ENCODE measurements at places on chromosomes 13 and 19.

DNA sequence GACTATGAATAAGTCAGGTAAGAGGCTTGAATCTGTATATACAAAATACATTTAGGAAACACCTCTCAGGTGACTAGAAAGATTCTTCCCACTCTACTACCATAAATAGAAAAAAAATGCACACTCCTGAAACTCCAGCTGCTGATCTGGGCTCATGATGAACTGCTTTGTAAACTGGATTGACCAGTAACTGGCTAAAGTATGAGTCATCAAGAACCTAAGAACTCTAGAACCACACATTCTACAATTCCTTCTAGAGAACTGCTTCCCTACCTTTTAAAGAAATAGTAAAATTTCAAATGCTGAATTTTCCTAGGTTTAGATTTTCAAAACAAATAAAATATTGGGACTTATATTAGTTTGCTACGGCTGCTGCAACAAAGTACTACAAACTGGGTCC lies 55.2 kb downstream of the ELF1 start:
- DNase-seq: no peak

- peak; percentile 56 for DNase-seq
Measured at GRCh38 chr19:30649934-30650614, 277.9 kb downstream of the ZNF536 start.

DNA sequence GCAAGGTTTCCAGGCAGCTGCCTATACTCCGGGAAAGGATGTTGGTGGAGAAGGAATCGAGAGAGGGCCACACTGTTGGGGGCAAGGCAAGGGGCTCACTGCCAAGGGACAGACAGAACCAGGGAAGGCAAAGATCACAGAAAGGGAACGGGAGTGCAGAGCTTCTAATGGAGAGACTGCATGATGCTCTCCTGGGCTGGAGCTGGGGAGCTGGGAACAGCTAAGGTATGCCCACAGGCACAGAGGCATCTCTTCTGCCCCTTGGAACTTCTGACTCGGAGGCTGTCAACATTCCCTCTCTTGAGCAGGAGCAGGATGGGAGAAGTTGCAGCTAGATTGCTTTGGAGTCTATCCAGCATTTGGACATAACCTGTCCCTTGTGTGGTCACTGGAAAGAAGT lies 22.4 kb upstream of the FFAR2 start:
- DNase-seq: no peak

DNA sequence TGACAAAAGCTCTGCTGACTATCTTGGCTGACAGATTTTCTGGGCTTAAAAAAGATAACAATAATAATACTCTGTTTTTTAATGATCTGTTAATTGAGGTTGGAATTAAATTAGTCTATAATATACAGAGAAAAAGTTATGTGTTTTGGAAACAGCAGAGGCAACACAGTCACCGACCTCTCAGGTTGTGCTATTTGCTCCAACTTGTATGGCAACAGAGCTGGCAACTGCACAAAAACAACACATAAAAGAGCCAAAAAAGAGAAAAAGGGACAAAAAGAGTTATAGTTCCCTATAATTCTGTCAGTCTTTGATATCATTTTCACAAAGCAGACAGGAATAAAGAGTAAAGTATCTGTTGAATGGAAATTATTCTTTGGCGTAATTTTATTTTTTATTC lies 102.3 kb upstream of the POSTN start:
- no peak for DNase-seq

DNA sequence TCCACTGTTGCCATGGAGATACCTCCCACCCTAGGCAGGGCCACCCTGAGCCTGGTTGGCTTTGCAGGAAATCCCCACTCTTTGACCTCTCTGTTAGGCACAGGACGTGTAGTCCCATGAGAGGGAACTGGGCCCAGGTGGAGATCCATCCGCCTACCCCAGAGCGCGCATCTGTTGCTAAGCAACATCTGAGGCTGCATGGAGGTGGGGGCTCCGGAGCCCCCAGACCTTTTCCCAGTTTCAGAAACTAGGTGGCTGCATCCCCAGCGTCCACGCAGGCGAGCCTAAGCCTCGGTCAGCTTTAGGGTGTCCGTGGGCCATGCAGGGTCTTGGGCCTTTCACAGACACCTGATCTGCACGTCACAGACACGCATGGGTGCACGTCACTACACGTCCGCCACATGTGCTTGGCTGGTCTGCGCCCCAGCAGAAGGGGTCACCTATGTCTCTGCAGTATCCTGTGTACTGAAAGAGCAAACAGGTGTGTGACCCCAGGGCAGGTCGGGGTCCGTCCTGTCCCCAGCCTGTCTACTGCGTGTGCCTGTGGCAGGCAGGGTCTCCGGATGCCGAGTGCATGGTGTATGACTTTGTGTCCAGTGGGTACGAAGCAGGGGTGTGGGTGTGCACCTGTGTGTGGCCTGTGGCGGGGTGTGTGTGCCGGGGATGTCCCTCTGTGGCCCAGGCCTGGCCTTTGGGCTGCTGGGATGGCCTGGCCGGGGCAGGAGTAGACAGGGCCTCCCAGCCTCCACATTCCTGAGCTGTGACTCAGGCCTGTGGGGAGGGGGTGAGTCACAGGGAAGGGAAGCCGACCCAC lies 4.1 kb upstream of the CIRBP start:
- no peak for DNase-seq

DNA sequence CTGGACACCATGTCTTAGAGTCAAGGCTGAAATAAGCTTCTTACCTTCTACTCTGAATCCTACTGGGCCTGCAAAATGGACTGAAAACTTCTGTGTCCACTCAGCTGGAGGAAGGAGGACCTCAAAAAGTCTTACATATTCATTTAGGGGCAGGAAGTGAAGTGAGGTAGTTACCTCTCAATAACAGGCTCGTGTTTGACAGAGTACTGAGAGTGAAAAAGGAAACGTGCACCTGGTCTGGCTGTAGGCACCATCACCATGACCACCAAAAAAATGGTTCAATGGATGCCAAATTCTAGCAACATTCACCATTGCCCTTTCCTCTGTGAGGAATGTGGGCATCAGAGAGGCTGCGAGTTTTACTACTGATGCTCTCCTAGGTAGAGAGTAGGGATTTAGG lies 176.2 kb downstream of the RFC3 start:
- no peak for DNase-seq

DNA sequence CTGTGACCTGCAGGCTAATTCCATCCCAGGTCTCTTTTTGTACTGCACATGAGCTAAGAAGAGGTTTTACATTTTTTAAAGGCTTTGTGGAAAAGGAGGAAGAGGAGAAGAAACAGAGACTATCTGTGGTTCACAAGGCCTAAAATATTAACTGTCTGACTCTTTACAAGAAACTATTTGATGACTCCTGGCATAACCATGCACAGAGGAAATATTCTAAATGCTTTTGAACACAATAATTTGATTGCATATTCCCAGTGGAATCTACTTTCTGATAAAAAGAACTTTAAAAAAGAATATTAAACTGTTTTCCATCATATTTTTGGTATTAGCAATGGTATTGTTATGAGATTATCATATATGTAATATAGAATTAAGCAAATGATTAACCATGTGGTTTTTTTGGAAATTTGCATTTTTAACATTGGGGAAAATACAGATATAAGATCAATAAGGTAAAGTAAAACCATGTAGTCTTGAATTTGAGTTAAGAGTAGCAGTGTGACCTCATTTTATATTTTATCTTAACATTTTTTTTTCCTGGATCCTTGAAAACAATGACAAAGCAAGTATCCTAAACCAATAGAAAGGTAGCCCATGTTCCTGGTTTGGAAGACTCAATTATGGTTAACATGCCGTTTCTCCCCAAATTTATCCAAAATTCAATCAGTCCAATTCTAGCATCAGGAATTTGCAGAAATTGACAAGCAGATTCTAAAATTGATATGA lies 251.0 kb downstream of the UQCRFS1 start:
- no peak for DNase-seq

DNA sequence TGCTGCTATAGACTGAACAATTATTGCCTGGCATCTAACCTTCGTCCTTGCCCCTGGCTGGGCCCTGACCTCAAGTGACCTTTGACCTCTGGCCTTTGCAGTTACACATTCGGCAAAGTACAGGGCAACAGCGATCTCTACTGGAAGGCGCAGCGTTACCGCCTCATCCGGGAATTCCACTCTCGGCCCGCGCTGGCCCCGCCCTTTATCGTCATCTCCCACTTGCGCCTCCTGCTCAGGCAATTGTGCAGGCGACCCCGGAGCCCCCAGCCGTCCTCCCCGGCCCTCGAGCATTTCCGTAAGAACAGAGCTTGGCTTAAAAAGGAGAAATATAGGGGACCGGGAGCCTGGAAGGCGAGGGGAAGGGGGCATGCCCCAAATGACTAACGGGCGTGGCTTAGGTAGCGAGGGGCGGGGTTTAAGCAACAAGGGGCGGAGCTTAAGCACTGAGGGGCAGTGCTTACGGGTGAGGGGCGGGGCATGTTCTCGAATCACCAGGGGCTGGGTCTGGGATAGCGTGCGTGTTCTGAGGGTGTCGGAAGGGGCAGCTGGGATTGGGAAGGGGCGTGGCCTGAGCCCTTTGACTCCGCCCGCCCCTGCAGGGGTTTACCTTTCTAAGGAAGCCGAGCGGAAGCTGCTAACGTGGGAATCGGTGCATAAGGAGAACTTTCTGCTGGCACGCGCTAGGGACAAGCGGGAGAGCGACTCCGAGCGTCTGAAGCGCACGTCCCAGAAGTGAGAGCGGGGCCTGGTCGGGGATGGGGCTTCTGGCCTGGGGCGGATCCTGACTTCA lies 52.7 kb downstream of the TRPM4 start:
- no peak for DNase-seq

All from SHP77 (cell line).